ENCODE measurements at places on chromosomes 1 and 21.

DNA sequence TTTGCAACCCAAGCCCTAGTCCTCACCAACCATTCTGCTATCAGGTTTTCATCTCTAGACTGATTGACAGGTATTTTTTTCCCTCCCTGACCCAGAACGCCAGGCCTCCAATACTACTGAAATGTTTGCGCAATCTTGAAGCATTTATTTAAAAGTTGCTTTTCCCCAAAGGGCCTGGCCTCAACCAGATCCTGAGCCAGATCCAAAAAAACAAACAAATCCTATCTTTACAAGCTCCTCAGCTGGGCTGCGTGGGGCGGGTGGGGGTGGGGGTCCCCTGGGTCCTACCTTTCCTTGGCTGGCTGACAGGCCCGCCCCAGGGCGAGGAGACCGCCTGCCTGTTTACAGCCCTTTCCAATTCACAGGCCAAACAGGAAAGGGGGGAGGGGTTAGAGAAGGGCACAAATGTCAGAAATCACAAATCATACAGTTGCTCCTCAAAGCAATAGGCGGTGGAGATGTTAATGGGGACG lies 98.8 kb downstream of the FOXD2 start:
- no peak for DNase-seq

- no peak for DNase-seq
Measured at GRCh38 chr21:31874812-31875212, 2.0 kb downstream of the HUNK start.

DNA sequence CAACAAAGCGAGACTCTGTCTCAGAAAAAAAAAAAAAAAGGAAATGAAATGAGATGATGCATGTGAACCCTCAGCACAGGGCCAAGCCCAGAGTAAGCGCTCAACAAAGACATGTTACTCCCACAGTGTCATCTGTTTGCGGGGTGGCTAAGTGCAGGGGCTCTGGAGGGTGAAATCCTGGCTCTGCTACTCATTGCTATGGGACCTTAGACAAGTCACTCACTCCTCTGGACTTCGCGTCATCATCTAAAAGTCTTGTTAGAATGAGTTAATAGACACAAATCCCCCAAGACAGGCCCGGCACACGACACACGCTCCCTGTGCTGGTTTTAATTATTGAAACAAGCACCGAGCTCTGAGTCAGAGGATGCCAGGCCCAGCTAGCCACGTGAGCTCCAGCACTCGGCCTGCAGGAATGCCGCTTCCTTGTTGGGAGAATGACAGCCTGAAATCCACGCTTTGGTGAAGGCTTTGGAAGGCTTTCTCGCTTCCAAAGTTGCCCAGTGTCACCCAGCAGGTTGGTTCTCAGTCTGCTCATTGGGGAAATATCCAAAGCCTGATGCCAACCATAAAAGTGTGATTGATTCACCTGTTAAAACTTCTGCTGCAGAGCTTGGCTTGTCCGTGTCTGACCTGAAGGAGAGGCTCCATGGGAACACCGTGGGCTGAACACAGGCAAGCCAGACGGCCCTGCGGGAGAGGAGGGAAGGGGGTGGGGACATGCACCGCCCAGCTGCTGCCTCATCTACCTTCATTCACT lies 36.7 kb upstream of the TARDBP start:
- no peak for DNase-seq

DNA sequence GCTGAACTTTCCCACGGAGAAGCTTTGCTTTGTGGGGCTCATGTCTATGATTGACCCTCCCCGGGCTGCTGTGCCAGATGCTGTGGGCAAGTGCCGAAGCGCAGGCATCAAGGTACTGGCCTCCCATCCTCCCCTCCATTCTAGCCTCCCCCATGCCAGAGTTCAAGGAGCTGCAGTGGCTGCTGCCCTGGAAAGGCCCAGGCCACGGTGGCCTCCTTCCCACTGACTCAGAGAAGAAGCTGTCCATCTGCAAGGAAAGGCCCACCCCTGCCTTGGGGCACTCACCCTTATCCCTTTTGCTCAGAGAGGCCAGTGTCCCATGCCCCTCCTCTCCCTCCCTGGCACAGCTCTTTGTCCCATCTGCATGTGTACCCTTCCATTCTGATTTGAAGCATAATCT lies 14.9 kb downstream of the ATP1A2 start:
- no peak for DNase-seq

DNA sequence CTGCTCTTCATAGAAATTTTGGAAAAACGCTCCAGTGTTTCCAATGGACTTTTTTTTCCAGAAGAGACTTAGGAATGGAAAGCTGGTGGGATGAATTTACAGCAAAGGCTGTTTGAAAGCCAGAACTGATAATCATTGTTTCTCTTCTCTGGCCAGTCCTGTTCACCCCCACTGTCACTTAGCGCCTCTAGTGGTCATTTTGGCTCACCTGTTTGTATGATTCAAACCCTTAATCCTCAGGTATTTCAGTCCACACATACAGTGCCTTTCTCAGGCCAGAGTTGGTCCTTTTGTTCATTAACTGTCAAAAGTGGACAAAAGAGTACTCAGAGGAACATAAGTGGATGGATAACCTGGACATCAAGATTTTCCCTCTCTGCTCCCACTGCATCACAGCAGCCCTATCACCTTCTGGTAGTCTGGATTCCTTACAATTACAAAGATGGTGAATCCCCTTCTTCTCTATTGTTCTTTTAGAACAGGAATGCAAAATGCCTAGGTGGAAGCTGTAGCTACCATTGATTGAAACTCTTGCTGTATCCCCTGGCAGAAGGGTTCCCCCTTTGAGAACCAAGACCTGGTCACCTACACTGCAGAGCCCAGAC lies 177.6 kb upstream of the OLFM3 start:
- DNase-seq, result peak; percentile 11

DNA sequence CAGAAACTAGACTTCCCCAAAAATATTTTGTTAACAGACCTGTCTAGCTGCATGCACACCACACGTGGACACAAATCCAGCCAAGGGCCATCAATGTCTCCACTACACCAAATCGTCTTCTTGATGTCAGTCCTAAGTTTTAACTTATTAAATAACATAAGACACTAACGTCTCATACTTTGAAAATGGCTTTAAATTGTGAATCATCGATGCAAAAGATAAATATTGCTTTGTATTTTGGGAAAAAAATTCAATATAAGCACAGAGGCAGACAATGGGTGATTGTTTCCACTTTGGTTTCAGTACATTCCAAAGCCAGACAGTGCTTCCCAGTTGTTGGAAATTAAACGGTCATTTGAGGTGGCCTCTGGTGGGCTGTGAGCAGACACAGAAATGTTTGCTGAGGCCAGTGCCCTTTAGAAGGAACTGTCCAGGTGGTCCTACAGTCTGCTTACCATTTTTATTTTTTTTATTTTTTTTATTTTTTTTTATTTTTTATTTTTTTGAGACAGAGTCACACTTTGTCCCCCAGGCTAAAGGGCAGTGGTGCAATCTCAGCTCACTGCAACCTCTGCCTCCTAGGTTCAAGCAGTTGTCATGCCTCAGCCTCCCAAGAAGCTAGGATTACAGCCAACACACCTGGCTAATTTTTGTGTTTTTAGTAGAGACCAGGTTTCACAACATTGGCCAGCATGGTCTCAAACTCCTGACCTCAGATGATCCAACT lies 1.8 kb upstream of the KIAA2013 start:
- DNase-seq, result peak; percentile 11

GRCh38 chr1:162222014-162222413 lies 152.5 kb downstream of the NOS1AP start:
- DNase-seq, result no peak

GRCh38 chr1:160797861-160798273 lies 1.9 kb downstream of the LY9 start:
- no peak for DNase-seq

DNA sequence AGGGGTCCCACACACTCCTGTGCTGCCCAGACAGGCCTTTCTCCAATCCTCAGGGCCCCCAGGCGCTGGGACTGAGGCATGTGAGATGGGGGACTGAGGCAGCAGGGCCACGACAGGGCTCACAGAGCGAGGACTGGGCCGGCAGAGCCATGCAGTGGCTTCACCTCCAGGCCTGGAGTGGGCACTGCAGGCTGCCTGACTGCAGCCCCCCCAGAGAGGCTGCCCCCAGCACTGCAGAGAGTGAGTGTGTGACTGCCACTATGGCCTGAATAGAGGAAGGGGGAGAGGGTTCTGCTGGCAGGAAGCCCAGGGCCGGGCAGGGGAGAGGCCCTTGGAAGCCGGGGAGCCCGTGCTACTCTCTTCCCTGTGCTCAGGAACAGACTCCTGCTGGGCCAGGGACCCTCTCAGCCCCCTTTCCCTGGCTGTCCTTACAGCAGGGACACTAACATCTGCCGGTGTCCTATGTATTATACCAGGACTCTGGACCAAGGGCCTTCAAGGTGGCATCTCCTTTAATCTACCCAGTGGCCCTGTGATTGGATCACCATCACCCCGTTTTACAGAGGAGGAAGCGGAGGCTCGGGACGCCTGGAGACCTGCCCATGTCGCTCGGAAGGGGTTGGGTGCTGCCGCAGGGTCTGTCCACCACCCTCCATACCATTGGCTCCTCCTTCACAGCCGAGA lies 20.2 kb upstream of the PLEKHG5 start:
- DNase-seq, result no peak

GRCh38 chr1:1331068-1331965 lies at the start of gene TAS1R3:
Gene TAS1R3 (plus strand): TSS chr1:1331280. CDS start chr1:1331346, 66 bp downstream.
- DNase-seq, result no peak

- DNase-seq, result peak; percentile 50
Measured at GRCh38 chr1:27885621-27886352, 13.4 kb downstream of the THEMIS2 start.

DNA sequence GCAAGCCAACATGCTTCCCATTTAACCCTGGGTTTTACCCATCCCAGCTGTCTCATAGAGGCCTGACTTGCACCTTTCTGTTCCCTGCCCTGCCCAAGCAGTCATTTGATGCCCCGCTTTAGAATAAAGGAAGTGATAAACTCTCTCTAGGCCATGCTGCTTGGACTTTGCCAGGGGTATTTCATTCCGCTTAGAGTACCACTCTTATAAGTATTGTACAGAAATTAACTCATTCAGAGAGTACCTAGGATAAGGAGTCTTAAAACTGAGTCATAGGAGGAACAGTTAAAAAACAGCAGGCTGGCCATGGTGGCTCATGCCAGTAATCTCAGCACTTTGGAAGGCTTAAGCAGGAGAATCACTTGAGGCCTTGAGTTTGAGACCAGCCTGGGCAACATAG lies 21.0 kb upstream of the LYST start:
- DNase-seq, result no peak

- peak; percentile 10 for DNase-seq
Measured at GRCh38 chr21:24514081-24514733, 1093.1 kb downstream of the MRPL39 start.

DNA sequence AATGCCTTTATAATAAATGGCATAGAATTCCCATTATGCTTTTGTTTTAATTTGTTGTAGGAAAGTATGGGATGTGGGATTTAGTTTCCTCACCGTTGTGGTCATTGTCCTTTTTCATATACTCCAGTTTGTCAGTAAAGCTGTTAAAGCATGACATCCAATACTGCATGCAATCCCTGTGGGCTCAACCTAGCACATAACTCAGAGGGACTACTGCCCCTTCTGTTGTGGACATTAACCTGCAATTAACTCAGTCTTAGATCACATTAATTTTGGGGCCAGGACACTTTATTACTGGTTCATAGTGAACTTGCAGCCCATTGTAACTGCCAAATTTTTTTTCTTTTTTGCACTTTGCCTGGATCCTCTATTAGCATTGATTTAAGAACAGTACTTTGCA lies 112.5 kb downstream of the DNM3 start:
- DNase-seq, result no peak

GRCh38 chr21:42562816-42563215 lies 49.2 kb downstream of the SLC37A1 start:
- no peak for DNase-seq

- no peak for DNase-seq
Measured at GRCh38 chr1:203361945-203362719, 11.2 kb upstream of the FMOD start.

DNA sequence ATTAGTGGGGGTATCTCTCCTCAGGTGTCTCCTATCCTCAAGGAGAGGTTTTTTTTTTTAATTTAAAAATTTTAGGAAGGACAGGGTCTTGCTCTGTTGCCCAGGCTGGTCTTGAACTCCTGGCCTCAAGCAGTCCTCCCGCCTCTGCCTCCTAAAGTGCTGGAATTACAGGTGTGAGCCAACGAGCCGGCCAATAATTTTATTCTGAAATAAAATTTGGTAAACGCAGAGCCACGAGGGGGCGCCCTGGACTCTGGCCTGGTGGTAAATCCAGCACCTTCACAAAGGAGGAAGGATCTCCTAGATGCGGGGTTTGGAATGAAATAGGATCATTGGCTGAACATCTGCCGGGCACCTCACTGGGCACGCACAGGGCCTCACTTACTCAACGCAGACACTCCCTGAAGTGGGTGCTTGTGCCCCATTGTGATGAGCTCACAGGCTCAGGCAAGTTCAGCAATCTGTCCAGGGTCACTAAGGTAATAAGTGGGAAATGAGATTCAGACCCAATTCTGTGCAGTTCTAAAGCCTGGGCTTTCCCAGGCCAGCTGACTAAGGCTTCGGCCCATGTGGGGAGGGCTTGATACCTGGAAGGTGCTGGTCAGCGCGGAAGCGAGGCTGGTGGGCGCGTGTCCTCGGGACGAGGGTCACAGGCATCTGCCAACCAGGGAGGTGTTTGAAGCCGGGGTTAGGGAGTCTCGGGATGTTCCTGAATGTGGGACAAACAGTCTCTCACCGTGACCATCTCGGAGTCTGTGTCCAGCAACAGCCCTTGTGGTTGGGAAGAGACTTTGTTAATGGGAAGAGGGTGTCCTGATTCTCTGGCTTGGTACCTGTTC lies 32.7 kb upstream of the ETV3 start:
- DNase-seq, result peak; percentile 74

DNA sequence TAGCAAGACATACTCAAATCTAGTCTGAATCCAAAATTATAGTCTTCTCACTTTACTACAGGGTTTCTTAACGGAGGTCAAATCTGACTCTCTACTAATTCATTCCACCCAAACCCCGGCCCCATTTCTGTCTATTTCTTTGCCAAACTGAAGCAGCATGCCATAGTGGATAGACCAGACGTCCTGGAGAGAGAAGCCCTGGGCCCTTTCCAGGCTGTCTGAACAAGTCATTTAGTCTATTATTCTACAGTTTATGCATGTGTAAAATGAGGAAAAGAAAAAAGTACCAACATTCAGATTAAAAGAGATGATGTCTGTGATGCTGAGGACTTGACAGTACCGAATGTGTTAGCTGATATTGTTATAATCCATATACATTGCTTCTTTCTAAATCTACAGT lies 95.0 kb downstream of the GDAP2 start:
- no peak for DNase-seq

GRCh38 chr21:45640888-45641479 lies 2.5 kb upstream of the PCBP3 start:
- no peak for DNase-seq

DNA sequence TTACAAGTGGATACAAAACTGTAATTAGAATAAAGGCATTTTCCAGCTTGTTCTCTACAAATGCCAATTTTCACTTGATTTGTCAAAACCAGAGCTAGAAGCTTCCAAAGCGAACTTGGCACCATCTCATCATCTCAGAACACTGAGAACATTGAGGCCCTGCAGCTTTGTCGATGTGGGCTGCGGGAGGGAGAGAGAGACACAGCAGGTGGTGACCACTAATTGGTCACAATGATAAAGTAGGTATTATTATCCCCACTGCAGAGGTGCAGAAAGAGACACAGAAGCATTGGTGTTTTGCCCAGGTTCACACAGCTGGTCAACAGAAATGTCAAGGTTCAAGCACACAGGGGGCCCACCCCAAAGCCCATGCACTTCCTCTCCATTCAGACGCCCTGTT lies 72.2 kb upstream of the KRTAP19-8 start:
- DNase-seq, result no peak

Data from KBM-7 (cell line).